ENCODE measurements at places on chromosomes 13 and 19. TPM values are rescaled to one million over a fixed set of nuclear protein-coding genes. Genes with fewer than 3 reads are reported as not detected.

- DNase-seq, result no peak
Observed at GRCh38 chr19:52188822-52189734, 774 bp upstream of the PPP2R1A start.

DNA sequence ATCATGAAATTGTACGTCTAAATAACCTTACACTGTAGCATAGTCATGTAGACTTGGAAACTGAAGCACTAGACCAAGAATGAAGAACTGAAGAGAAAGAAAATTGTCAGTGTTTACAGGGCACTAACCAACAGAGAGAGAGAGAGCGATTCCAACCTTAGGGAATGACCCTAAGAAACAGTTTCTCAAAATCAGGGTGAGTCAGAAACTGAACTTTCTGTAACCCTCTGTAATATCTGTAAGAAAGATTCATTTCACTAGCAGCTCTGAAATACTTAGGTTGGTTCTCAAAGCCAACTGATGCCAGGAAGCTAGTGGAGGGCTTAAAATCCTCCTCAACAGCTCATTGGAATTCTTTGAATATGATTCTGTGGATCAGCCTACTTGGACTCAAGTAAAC, 936.9 kb downstream of the EFNB2 start:
- DNase-seq, result no peak

GRCh38 chr13:93413972-93414717, 187.5 kb downstream of the GPC6 start:
- DNase-seq, result no peak

DNA sequence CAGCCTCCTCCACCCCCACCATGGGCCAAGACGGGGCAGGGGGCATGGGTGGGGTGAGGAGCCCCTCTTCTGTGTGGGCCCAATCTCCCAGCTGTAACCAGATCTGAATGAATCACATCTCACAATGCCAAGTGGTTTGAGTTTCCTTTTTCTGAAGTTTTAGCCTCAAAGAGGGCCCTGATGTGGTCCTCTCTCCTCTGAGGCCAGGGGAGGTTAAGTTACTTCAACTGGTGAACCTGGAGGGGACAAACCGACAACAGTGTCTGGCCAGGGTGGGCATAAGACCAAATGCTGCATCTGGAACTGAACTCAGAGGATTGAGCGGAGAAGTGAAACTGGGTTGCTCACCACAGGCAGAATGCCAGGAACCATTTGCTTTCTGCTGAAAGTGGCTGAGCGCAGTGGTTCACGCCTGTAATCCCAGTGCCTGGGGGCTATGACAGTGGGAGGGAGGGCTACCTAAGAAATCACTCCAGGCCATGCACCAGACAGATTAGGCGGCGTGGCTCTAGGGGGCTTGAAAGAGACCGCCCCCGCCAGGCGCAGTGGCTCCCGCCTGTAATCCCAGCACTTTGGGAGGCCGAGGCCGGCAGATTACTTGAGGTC, 15.4 kb upstream of the IRGC start:
- DNase-seq, result no peak

GRCh38 chr19:45641274-45642105, 2.3 kb upstream of the EML2 start:
- DNase-seq, result peak; percentile 88

DNA sequence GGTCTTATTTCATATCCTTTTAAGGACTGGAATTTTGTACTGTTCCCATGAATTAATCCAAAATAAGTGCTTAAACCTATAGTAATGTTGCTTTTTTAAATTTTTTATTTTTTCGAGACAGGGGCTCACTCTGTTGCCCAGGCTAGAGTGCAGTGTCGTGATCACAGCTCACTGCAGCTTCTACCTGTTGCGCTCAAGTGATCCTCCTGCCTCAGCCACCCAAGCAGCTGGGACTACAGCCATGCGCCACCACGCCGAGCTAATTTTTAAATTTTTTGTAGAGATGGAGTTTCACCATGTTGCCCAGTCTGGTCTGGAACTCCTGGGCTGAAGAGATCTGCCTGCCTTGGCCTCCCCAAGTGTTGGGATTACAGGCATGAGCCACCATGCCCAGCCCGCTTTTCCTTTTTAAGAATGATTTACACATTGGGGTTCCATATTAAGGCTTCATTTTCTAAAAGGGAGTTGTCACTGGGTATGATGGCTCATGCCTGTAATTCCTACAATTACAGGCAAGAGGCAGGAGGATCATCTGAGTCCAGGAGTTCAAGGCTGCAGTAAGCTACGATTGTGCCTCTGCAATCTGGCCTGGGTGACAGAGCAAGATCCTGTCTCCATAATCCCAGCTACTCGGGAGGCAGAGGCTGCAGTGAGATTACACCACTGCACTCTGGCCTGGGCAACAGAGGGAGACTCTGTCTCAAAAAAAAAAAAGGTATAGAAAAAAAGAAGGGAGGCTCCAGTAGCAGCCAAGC, 28.3 kb upstream of the AKT2 start:
- DNase-seq, result no peak

DNA sequence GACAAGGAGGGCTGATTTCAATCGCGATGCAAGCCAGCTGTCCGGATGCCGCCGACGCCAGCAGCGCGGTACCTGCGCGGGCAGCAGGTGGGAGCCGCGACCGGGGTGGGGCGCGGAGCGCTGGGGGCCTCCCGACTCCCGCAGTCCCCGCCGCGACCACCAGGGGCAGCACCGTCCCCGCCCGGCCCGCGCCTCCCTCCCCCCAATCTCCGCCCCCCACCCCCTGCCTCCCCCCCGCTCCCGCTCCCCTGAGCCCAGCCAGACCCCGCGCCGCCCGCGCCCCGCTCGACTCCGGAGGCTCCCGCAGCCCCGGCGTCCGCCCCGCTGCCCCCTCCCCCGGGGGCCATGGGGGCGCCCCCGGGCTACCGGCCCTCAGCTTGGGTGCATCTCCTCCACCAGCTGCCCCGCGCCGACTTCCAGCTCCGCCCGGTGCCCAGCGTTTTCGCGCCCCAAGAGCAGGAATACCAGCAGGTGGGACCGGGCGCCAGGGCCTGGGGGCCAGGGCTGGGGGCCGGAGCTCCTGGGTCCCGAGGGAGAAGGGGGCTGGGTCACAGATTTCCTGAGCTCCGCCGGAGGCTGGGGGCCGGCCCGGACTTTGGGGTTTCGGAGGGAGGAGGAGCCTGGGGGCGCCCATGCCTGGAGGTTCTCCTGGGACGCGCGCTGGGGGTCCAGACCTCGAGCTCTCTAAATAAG, at the start of gene TTYH1:
TTYH1 (plus strand) TSS at position 257 of the 693 bp plus-strand sequence; CDS start at position 346, 89 bp downstream.
- DNase-seq, result peak; percentile 23

GRCh38 chr13:29573190-29573589, 22.3 kb downstream of the SLC7A1 start:
- DNase-seq, result no peak

DNA sequence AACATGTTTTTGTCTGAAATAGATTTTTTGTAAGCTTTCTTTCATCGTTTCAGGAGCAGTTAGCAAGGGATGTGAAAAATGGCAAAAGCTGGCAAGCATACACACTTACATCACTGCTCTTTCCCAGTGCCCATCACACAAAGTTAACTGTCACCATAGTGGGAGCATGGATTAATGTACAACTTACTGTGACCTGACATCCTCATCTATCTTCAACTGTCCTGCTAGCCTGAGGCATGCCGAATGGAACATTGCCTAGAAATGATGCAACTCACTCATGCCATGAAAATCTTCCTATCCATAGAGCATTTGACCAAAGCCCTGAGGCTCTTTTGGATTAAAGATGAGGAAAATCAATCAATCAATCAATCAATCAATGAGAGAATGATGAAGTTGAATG, 491.7 kb upstream of the SLC10A2 start:
- no peak for DNase-seq

DNA sequence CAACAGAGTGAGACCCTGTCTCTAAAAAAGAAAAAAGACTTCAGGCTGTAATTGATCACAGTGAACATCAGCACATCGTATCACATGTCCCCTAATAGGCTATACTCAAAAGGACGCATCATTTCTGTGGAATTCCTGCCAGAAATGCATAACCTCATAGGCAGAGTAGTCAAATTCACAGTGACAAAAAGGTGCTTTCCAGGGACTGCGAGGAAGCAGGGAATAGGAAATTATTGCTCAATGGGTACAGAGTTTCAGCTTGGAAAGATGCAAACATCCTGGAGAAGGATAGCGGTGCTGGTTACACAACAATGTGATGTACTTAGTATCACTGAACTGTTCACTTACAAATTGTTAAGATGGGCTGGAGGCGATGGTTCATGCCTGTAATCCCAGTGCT, 41.1 kb upstream of the MRI1 start:
- DNase-seq, result no peak

GRCh38 chr19:38917921-38918491, 6.0 kb upstream of the CCER2 start:
- no peak for DNase-seq

- DNase-seq, result no peak
Observed at GRCh38 chr19:33152176-33152575, 20.3 kb downstream of the WDR88 start.

DNA sequence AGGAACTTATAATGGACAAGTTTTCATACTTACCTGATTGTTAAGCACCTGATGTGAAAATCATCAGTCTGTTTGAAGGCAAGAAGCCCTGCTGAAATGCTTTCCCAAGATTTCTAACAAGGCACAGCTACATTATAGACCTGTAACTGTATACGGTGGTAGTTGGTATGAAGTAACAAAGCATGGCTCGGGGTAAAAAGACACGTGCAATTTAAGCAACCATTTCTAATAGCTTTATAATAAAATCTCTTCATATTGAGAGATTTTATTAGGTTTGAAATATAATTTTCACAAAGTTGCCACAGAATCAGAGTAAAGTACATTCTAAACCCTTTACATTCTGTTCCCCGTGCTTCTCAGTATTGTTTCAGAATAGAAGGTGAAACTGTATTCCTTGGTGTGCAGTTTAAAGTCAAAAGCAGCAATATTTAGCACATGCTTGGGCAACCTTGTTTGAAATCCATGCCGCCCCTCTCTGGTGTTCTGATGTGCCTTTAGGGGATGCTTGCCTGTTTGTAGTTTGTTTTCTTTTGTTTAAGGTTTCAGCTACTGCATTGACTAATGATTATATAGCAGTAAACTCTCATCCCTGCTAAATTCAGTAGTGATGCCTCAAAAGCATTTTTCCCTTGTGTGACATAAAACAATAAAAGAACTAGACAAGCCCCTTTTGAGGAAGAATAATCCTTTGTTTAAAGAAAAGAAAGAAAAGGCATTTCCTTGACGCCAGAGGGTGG, 125.2 kb upstream of the OBI1 start:
- no peak for DNase-seq

DNA sequence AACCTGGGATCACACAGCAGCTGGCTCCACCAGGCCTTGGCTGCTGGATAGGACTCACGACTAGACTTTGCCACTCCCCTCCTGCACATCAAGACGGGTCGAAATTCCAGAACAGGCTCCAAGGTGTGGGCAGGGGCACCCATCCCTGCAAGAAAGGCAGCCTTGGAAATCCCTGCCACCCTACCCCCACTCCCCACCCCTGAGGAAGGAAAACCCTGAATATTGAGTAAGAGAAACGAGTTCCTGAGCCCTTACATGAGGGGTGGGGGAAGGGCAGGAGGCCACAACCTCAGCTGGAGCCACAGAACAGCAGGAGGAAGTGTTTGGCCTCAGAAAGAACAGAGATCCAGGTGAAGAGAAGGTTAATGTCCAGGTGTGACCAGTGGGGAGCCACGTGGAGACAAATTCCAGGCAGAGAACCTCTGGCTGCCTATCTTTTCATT, 20.1 kb downstream of the DEDD2 start:
- DNase-seq, result no peak

DNA sequence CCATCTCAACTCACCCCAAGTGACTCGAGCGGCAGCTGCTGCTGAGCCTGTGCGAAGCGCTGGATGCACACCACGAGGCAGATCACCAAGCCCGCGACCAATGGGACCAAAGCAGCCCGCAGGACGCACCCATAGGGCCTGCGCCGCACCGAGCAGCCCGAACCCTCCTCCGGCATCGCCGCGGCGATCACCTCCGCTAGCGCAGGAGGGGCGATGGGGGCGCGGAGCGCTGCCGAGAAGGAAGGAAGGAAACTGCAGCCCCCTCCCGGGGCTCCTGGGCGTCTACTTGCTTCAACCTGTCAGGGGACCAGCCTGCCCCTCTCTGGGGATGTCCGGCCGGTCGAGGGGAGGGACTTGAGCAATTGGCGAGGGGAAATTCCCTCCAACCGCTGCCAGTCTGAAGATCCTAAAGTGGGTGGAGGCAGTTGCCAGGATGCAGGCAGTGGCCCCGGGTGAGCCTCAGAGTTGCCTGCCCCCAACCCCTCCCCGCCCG, at the start of gene CD70:
CD70 (minus strand) TSS at position 324 of the 493 bp plus-strand sequence; CDS start at position 176, 148 bp downstream.
- peak; percentile 31 for DNase-seq

GRCh38 chr13:25752957-25753551, 298.8 kb downstream of the SHISA2 start:
- DNase-seq, result peak; percentile 50

- no peak for DNase-seq
Observed at GRCh38 chr13:77828799-77829198, 89.8 kb downstream of the EDNRB start.

- DNase-seq, result peak; percentile 4
Observed at GRCh38 chr19:58054901-58055874, 3.9 kb upstream of the ZNF135 start.

DNA sequence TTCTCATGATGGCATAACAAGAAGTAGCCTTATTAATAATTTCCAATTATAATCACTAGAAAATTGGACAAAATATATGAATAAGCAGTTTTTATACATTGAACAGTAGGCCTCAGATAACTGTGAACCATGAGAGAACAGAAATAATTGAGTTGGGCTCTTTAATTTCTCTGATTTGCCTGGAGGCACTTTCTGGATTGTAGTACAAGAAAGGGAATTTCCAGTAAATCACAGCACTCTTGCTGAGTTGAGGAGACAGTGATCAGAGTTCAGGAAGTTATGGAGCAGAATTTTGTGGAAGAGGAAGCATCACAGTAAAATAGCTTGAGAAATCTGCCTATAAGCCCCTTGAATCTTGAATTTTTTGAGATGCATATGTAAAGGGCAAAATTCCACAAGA, 216.2 kb downstream of the MAB21L1 start:
- DNase-seq, result no peak

DNA sequence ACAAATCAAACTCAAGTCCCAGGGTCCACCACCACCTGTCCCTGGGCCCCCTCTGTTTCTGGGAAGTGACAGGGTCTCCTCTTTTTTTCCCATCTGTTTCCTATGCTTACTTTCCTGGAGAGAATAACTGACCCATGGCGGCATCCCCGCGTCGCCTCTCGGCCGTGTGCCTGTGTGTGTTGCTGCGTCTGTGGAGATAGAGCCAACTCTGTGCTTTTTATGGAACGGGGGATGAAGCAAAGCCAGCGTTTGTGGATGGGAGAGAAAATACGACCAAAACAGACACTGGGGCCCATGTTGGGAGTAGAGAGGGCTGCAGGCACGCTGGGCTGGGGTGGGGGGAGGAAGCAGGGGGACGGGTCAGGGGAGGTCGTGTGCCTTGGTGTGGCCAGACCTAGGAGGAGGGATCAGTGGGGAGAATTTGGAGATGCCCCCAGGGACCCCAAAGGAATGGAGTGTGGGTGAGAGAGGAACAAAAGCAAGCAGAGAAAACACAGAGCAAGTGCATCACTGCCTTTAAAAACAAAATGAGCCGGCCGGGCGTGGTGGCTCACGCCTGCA, 16.6 kb downstream of the PLK5 start:
- DNase-seq, result no peak

The SPRYD7 gene
- polyA plus RNA-seq, result 3.2 TPM

The CALR3 gene
- not detected for polyA plus RNA-seq

The CAPN12 gene
- 55.1 TPM for polyA plus RNA-seq

The CEACAM3 gene
- polyA plus RNA-seq, result not detected

The KLK1 gene
- polyA plus RNA-seq, result not detected

The CRLF1 gene
- polyA plus RNA-seq, result 1.2 TPM

The MAST1 gene
- polyA plus RNA-seq, result 0.28 TPM

The SYNGR4 gene
- polyA plus RNA-seq, result not detected
